DMS53 (cell line): ENCODE measurements at places on chromosomes 6 and 20.

GRCh38 chr6:147756891-147757290 lies 248.4 kb downstream of the SAMD5 start:
- no peak for DNase-seq

DNA sequence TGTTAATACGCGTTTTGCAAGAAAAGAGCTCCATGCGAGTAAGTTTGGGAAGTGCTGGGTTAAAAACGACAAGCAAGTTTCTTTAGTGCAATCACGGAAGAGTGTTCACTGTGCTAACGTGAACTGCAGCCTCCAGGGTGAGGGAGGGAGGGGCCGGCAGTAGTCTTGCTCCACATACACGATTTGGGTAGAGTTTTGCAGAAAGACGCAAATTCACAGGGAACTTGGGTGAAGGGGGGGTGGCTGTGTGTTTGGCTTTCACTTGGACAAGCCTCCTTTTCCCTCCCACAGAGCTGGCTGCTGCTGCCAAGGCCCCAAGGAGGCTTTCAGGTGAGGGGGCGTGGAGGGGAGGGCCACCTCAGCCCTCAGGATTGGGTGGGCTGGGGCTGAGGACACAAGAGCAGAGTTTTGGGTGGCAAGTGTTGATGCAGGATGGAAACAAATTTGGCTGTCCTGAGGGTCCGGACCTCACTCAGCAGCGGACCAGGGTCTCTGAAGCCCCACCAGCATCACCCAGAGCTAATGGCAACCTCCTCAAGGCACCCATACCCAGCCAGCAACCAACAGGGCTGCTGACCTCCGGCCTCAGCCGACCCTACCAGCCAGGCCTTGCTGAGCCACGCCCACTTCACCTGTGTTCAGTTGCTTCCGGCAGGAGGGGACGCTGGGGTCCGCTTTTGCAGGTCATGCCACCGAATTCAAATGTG lies 204.5 kb downstream of the ERMARD start:
- no peak for DNase-seq

- DNase-seq = no peak
Measured at GRCh38 chr20:37928996-37929682, 26.2 kb downstream of the VSTM2L start.

- peak; percentile 30 for DNase-seq
Measured at GRCh38 chr20:22447447-22447778, 137.0 kb downstream of the FOXA2 start.

DNA sequence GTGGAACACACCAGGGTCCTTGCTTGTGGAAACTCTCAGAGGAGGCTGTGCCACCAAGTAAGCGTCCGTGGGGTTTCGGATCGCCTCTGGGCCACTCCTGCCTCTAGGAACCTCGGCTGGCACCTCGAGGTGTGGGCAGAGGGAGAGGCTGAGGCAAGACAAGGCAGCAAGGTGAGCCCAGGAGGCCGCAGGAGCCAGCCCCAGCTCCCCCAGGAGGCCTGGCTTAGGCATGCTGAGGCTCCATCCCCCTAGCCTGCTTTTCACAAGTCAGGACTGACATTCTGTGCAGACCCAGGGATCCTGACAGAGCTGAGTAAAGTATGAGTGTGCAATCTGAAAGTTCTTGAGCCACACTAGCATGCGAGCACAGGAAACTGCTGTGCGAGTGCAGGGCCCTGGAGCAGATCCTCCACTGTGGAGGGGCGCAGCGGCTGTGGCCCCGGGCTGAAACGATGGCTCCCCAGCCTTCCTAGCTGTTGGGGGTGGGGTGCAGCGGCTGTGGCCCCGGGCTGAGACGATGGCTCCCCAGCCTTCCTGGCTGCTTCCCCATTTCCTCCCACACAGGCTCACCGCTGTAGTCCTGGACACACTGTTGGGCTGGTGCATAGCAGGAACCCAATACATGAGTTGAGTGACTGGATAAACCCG lies 75.2 kb upstream of the CD93 start:
- DNase-seq = no peak

DNA sequence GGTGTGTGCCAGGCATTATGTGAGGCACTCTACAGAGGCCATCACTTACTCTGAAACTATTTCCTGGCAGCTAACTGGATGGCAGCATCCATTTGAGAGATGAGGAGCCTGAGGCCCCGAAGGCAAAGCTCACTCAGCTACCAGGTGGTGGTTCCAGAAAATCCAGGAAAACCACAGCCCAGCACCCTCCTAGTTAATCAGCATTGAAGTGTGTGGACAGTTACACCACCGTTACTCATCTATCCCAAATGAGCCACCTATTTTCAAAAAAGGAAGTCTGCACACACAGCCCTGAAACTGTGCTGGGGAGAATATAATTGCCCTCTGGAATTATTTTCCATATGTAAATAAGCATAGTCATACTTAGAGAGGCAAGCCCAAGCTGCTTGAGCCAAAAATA lies 67.4 kb downstream of the CNBD2 start:
- DNase-seq = no peak

DNA sequence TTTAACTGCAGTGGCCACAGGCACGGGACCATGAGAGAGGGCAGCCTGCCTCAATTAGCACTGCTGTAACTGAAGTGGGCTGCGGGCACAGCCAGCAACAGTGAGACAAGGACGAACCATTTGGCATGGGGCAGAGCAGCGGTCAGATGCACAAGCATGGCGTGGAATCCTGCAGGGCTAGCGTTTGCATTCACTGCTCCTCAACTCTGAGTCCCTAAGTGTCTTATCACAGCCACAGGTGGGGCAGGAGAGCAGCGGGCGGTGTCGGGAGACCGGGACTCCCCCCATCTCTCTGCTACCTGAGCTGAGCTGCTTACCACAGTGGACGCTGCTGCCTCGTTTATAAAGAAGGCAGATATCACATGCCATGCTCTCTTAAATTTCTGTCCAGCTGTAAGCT lies 31.3 kb upstream of the PDE10A start:
- DNase-seq = no peak

DNA sequence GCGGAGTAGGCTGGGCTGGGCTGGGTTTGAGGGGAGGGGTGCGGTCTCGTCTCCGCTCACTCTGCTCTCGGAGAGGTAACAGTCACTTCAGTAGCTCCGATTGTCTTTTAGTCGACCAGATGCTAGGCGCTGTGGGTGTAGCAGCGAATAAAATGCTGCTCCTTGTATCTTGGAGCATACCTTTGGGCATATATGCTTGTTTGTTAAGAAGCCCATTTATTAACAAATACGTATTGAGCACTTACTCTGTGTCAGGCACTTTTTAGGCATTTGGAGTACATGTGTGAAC lies 545 bp downstream of the ACTR5 start:
- DNase-seq = no peak

DNA sequence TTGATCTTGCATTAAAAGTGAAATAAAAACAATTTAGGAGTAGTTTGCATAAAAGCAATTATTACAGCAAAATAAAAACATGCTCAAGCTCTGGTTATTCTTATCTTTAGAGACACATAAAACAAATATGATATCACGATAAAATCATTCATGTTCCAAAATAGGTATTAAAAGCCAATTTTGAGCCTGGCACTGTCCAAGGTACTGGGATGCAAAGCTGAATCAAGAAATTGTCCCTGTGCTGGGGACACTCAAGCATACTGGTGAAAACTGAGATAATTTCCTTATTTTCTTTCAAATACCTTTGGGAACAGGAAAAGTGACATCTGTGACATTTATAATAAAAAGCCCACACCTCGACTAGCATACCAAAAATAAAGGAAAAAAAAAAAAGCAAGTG lies 931 bp upstream of the MTCL3 start:
- DNase-seq = peak; percentile 29

DNA sequence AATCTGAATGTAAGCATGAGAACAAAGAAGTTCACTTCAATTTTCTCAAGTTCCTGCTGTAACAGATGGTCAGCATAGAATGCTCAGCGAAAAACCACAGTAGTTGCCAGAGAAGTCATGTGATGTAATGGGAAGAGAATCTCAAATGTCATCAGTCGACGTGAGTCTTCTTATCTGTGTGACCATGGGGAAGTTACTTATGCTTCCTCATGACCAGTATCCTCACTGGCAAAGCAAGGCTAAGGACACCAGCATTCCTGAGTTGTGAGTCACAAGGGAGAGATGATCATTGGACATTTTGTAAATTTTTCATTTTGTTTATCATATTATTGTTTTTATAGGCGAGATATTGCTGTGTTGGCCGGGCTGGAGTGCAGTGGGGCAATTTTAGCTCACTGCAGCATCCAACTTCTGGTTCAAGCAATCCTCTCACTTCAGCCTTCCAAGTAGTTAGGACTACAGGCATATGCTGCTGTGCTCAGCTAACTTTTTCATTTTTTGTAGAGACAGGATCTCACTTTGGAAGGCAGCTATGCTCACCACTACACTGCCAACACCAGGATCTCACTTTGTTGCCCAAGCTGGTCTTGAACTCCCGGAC lies 21.9 kb downstream of the SGK1 start:
- DNase-seq = peak; percentile 43

GRCh38 chr6:156884306-156884705 lies 107.1 kb downstream of the ARID1B start:
- peak; percentile 69 for DNase-seq

GRCh38 chr6:2891768-2892170 lies 11.3 kb downstream of the SERPINB9 start:
- DNase-seq = no peak

- no peak for DNase-seq
Measured at GRCh38 chr20:44572551-44573500, 9.6 kb upstream of the PKIG start.

DNA sequence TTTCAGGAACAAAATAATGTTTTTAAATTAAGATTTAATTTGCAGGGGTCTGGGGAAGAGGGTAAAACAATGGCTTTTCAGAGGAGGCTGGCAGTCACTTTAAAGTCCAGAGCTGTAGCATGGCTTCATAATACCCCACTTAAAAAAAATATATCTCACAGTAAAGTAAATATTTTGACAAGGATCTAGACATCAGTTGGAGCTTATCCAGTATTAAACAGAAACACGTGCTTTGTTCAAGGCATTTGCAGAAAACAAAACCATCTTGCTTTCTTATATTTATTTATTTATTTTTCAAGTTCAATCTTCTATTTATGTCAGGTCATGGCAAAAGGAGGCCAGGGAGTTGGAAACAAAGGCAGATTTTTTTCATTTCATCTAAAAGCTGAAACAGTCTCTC lies 53.3 kb upstream of the PRL start:
- peak; percentile 78 for DNase-seq

DNA sequence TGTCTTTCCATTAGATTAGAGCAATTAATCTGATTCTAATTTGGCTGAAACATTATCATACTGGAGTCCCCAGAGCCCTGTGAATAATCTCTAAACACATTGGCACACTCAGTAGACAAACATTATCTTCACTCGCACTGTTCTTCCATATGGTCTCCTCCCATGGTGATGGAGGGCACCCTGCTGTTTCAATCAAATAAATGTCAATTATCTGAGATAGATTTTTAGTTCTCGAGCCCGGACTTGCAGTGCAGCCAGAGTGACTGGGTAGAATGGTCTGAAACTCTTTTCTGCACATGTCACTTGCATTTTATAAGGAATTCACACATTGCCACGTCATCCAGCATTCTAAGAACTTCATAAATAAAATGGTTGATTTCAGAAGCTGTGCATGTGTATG lies 90.6 kb upstream of the MAP3K7 start:
- no peak for DNase-seq

GRCh38 chr6:144379356-144379755 lies 94.2 kb downstream of the UTRN start:
- no peak for DNase-seq

DNA sequence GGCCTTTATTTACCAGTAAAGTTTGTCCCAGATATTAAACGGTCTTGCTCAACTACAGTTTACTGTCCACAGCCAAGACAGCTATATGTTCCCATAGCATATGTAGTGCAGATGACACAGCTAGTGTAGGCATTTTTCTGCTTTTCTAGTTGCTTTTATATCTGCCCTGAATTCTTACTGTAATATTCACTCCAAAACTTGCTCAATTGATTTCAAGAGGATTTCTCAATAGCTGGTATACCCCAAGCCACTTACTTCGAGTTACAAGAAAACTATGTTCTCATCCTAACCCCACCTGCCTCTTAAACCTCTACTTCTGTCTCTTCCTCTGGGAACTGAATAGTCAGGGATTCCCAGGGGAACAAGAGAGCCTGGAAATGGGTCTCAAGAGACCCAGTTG lies 18.9 kb upstream of the ROS1 start:
- no peak for DNase-seq

- no peak for DNase-seq
Measured at GRCh38 chr20:4978050-4978918, 23.0 kb downstream of the SLC23A2 start.

- no peak for DNase-seq
Measured at GRCh38 chr6:111763381-111763780, 109.9 kb downstream of the FYN start.

- DNase-seq = peak; percentile 94
Measured at GRCh38 chr6:154593122-154593521, 82.6 kb upstream of the CNKSR3 start.

DNA sequence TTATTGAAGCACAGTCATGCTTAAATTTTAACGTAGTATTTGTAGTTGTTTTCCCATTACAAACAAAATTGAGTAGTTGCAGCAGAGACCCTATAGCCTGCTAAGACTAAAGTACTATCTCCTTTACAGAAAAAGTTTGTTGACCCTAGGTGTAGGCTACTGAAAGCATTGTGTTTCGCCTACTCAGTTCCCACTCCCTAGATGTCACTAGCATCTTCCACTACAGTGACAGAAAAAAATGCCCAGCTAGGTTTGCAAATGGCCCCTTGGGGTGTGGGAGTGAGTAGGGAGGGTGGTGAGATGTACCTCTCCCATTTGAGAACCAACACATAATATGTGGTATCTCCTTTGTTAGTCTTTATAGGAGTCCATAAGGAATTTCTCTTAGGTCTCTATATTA lies 34.5 kb downstream of the UBR2 start:
- no peak for DNase-seq

GRCh38 chr20:39903806-39904465 lies 785.1 kb downstream of the MAFB start:
- no peak for DNase-seq

DNA sequence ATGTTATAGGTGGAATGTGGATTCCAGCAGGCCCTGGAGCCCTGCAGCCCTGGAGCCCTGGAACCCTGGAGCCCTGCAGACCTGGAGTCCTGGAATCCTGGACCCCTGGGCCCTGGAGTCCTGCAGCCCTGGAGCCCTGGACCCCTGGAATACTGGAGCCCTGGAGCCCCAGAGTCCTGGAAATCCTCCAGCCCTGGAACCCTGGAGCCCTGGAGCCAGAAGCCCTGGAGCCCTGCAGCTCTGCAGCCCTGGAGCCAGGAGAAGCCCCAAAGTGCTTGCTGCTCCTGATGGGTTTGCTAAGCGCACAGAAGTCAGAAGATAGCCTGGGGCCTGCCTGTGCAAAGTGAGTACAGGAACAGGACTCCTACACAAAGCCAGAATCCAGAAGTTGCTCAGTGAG lies 223.1 kb upstream of the PDE10A start:
- no peak for DNase-seq

GRCh38 chr20:58458342-58459057 lies 56.7 kb downstream of the APCDD1L start:
- DNase-seq = no peak

DNA sequence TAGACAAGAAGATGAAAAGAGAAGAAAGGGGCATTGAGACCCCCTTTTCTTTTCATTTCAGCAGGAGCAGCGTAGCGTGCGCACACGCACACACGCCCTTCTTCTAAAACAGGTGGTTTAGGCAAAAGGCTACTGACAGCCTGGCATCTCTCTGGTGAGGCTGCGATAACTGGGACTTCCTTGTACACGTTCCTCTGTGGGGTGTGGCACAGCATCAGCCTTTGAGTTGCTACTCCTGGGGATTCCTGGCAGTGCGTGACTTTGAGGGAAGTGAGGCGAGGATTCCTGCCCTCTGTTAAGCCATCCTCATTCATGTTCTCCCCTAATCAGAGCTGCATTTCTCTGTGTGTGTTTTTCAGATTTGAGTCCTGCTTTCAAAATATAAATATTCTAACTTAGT lies 94.7 kb downstream of the TMEM170B start:
- DNase-seq = no peak
